ENCODE measurements at places on chromosomes 4 and X. TPM values are rescaled to one million over a fixed set of nuclear protein-coding genes. Genes with fewer than 3 reads are reported as not detected.
A peak's percentile ranks its signal among the peaks of the same experiment; 100 is the strongest.

Gene CENPU
- total RNA-seq, result 16.5 TPM

DNA sequence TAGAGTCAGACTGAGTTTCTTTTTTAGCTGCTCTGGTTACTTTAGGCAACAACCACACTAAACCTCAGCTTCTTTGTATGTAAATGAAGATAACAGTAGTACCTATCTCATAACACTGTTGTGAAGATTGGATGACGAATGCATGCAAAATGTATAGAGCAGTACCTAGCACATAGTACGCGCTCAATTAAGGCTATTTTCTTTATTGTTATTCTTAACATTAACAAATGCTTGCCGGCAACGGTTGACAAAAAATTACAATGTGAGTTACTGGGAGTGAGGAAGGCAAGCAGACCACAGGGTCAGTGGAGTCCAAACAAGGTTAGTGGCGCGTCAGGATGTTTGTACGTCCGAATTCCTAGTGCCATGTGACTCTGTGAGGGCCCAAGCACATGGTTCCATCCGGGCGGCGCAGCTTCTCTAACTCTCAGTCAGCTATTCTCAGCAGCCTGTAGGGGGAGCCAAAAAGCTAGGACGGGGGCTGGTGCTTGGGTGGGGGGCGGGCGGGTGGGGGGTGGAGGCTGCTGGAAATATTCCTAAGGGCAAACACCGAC lies 821 bp upstream of the NALF2 start:
- peak; percentile 5 for ATAC-seq

Gene RNF150
- total RNA-seq, result 1.6 TPM

DNA sequence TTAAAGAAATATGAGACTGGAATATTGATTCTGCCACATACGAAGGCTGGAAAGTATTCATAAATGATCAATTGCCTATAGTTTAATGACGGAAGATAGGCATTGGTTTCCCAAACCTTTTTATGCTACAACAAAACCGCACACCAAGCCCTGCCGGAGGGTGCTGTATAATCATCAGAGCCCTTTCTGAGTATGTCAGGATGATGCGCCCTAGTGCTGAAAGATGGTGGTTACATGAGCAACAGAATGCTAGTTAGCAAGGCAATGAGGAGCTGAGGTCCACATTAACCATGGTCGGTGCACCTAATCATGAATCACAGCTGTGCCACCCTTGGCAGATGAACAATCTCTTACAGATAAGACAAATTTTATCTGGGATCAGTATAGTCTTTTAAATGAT lies 491.1 kb downstream of the PACRGL start:
- ATAC-seq, result no peak

Gene UGT2B10
- not detected for total RNA-seq

Gene RRH
- total RNA-seq, result 0.16 TPM

DNA sequence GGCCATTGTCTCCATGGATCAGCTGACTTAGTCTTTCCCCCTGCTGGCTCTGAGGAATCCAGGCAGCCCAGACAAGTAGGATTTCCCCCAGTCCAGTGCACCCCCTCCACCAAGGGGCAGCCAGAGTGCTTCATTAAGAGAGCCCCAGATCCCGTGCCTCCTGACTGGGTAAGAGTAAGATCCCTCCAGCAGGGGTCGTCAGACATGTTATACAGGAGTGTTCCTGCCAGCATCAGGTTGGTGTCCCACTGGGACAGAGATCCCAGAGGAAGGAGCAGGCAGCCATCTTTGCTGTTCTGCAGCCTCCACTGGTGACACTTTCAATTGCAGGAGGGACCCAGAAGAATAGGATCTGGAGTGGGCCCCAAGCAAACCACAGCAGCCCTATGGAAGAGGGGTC lies 29.0 kb upstream of the INPP4B start:
- no peak for ATAC-seq

- peak; percentile 41 for ATAC-seq
These were observed 558.8 kb upstream of the GRIA3 start for GRCh38 chrX:122625239-122625638.

Gene SASH3
- total RNA-seq, result 1.6 TPM

Gene CXCR3
- total RNA-seq, result not detected

- ATAC-seq, result no peak
These were observed 24.9 kb upstream of the SEC24B start for GRCh38 chr4:109408711-109409110.

DNA sequence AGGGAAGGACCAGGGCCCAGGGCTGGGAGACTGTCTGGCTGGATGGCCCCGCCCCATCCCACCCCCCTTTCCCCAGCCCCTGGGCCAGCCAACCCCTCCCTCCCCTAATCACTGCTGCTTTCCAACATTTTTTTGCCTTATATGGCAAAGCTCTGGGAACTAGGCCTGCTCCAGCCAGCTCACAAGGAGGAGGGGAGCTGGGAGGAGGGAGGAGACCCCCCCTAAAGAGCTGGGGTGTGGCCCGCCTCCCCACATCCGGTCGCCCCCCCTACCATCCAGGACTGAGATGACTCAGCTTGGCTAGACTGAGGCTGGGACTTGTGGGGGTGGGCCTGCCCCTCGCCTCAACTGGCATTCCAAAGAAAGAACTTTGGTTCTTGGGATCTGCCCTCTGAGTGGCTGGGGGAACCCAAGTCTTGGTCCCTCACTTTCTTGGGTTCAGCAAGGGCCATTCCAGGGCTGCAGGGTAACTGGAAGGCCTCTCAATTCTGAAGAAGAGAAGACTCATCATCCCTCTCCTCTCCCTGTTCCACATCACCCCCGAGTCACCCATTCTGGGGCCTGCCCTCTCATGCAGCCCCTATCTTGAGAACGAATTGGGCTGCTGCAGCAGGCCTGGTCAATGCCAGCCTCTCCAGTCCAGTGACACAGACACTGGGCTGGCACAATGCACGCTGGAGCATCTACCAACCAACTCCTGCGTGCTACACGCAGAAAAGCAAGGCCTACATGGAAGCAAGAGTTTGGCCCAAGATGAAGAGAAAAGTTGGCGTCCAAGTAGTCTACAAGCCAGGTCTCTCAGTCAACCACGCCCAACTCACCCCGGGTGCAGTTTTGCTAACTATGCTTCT lies 4.8 kb downstream of the FLNA start:
- ATAC-seq, result peak; percentile 40

DNA sequence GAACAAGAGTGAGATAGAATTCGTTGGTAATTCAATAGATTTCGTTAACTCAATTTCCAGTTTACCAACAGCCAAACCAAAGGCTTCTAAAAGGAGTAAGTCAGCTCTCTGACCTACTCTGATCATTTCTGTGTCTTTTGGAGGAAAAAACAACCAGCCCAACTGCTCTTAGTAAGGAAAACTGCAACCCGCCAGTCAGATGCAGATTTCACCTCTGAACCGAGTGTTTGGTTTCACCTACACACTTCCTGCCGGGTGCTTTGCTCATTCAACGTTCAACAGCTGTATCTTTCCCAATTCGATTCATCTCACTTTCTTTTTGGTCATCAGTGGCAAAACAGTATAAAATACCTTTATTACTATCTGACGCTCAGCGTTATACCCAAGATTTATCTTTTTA lies 24.5 kb downstream of the TMSB4X start:
- no peak for ATAC-seq

- ATAC-seq, result no peak
These were observed 132.0 kb downstream of the CPZ start for GRCh38 chr4:8724436-8725070.

DNA sequence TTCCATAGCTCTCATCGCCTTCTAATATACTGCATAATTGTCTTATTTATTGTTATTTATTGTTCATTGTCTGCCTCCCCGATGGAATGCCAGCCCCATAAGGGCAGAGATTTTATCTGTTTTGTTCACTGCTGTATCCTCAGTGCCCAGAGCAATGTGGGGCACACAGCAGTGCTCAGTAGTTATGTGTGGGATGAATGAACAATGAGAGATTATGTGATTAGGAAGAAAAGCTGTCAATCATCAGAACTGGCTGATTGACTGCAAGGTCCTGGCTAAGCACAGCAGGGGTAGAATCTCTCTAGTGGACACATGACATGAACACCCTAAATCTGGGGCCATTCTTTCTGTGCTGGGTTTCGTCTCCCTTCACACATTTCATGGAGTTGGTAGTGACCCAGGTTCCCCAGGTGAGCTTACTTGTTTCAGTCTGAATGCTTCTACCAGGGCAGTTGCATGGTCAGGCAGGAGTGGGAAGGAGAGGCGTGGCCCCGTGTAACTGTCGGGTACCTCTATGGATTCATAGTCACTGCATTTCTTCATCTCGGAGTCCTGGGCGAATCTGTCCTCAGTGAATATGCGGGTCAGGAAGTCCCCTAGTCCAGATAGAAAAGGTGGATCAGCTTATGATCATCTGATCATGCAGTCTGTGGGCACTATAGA lies 12.6 kb downstream of the PPEF2 start:
- no peak for ATAC-seq

GRCh38 chr4:33357121-33357520 lies 2637.0 kb downstream of the PCDH7 start:
- ATAC-seq, result no peak

Gene WDR19
- total RNA-seq, result 9.3 TPM

DNA sequence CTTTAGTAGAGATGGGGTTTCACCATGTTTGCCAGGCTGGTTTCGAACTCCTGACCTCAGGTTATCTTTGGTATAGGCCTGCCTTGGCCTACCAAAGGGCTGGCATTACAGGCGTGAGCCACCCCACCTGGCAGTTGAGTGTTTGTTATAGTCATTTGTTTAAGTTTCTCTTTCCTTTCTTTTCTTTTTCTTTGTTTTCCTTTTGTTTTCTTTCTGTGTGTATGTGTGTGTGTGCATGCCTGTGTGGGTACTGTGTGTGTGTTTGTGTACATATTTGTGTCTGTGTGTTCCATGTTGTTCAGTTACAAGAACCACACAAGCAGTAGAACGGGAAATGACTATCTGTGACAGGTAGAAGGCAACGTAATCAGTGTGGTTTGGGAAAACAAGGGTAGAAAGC lies 624.9 kb downstream of the FSTL5 start:
- no peak for ATAC-seq
